Left lung (tissue), 14 donors: ENCODE measurements at places on chromosomes 2 and 18.

GRCh38 chr2:173898178-173898668 is 67.0 kb downstream of the SP3 start:
- DNase-seq = no peak

GRCh38 chr18:9849407-9850283 is 36.1 kb upstream of the TXNDC2 start:
- DNase-seq = peak; percentile 83

DNA sequence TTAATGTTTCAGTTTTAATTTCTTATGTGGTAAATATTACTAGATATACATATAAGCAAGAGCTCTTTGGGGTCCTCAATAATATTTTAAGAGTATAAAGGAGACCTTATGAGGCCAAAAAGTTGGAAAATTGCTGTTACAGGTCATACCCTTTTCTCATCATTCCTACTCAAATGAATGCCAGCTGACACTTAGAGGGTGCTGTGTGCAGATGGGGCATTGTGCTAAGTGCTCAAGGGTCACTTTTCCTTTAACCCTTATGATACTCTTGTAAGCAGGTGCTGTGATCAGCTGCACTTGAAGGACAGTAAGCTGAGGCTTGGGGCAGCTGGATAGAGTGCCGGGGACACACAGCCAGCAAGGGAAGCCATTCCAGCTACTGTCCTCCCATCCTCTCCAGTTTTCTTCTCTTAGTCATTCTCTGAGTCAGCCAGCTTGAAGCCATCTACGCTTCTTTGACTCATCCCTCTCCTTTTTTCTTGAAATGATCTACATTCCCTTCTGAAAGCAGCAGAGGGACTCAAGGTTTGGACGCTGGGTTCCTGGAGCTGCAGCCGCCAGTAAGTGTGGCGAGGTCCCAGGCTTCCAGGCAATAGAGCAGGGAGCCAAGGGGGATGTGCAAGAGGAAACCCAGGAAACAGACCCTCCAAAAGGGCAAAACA is 42.0 kb upstream of the CREB1 start:
- no peak for DNase-seq

DNA sequence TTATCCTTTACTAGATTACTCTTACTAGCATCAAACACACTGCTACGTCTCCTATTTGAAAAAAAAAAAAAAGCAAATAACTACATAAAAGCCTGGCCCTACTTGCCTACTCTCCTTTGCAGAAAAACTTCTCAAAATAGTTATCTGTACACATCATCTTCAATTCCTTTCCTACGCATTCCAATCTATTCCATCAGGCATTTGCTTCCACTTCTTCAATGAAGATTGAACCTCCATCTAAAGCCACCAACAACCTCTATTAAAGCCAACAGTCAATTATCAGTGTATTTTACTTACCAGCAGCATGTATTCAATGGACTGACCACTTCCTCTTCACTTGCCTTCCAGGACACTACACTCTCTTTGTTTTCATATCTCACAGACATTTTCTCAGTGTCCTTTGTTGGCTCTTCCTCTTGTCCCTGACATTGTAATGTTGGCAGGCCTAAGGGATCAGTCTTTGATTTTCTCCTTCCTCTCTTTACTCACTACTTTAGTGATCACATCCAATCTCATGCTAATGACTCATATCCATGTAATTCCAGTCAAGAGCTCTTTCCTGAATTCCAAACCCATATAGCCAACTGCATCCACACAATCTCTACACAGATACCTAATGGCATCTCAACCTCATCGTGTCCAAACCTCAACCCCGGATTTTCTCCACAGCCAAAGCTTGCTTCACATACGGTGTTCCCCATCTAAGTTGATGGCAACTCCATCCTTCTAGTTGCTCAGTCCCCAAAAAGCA is 131.3 kb downstream of the CCDC148 start:
- DNase-seq = no peak
